ENCODE measurements at places on chromosomes 4 and X.

DNA sequence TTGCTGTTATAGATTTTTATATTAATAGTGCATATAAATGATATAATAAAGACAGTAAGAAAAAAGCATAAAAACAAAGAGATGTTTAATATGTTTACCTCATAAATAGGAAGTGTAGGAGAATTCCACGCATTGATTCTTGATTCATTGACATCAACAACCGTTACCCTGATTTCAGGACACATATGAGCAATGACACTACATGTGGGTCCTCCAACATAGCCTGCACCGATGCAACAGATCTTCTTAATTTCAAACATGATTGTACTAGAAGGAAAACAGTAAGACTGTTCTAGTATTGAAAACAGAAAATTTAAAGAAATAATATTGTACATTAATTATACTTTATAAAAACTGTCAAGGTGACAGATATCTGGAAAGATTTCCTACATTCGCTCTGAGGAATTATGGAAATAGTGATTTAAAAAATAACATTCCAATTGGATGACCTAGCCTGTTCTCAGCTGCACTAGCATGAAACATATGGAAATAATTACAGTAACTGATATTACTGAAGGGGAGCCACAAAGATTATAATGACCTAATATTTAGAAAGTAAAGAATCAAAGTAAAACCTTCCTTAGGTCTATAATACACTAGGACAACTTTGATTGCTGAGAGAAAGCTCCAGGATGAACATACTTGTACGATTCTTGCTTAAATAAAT lies 5.9 kb downstream of the UGDH start:
- no peak for DNase-seq

DNA sequence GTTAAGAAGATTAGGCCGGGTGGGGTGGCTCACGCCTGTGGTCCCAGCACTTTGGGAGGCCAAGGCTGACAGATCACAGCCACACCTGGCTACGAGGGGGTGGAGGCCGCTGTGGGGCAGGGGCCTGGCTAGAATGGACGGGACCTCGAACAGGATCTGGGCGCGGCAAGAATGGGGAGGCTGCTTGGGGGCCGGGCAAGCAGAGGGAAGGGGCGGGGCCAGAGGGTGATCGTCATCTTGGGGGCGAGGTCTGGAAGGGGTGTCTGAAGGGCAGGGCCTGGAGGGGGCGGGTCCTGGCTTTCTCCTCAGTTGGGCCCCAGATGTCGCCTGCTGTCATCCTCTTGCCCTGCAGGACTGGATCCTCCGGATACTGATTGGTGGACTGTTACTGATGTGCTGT lies 57.3 kb upstream of the ENPEP start:
- DNase-seq = no peak

DNA sequence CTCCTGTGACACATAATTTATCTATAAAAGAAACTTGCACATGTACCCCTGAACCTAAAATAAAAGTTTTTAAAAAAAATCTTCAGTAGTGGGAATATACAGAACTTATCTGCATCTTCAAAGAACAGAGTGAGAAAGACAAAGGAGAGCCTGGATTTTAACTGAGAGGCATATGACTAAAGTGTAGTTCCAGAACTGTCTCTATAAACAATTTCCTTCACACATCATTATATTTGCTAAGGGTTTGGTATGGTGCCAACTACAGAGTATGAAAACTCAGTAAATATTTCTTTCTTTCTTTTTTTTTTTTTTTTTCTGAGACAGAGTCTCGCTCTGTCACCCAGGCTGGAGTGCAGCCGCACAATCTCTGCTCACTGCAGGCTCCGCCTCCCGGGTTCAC lies 49.9 kb upstream of the NFKB1 start:
- DNase-seq = no peak

DNA sequence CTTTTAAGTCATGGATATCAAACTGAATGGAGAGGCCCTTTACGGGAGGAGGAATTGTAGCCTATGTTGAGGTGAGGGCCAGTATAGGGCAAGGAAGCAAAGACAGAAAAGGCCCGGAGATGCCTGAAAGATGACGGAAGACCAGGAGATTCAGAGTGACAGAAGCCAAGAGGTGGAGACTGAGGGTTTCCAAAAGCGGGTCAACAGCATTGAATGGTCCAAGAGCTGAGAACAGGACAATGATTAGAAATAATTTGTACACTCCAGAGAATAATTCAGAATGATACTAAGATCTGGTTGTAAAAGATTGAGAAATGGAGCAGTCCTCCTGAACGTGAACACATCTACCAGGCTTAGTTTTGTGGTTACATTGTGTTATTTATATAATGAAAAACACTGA lies 45.5 kb upstream of the ZNF518B start:
- no peak for DNase-seq

- DNase-seq = no peak
These were observed 4.4 kb upstream of the DCTD start for GRCh38 chr4:182921608-182922007.

GRCh38 chr4:151563194-151563593 lies 154.2 kb downstream of the FHIP1A start:
- no peak for DNase-seq

- no peak for DNase-seq
These were observed 165.6 kb downstream of the CBR4 start for GRCh38 chr4:168844353-168845049.

GRCh38 chr4:139403462-139403861 lies 50.5 kb upstream of the RAB33B start:
- no peak for DNase-seq

DNA sequence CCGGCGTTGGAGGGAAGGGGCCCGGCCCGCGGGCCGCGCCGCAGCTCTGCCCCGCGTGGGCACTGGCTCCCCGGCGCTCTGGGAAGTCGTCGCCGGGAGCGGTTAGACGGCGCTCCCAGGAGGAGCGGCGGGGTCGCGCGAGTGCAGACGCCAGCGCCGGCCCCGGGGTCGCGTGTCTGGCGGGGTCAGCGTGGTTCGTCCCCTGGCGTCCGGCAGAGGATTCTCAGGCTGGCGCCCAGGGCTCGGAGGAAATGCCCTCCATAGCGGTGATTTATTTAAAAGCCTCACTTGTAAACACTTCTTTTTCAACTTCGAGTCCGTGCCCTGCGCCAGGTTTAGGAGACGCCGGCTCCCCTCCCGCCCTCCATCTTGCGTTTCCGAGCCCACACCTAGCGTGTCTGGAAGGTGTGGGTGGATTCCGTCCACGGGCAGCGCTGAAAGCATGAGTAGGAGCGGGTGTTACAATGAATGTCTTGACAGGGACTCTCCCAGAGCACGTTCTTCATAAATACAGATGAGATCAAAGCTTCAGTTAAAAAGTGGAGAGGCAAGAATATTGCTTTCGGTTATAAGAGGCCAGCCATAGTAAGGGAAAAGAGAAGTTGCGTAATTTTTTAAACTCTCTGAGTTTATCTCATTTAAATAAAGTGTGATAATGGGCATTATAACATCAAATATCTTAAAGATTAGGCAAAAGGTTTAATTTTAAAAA lies 692 bp downstream of the FAM241A start:
- DNase-seq = peak; percentile 34

- no peak for DNase-seq
These were observed 21.7 kb upstream of the ATXN3L start for GRCh38 chrX:13341491-13342101.

- no peak for DNase-seq
These were observed 79.5 kb downstream of the PRKG2 start for GRCh38 chr4:81135501-81135900.

DNA sequence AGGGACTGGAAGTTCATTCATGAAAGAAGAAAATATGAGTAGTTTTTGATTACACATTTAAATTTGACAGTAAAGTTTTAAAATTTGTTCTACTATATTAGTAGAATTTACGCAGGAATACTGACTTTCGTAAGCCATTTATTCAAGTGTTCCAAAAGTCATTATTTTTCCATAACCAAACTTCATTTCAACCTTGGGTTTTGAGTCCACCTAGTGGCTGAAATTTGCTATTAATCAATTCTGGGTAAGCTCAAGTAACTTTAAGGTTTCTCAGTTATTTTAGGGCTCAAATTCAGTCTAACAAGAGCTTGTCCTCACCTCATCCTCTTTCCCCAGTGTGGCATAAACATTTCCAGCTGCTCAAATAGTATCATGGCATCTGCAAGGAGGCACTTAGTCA lies 175.4 kb downstream of the SH3BGRL start:
- no peak for DNase-seq

DNA sequence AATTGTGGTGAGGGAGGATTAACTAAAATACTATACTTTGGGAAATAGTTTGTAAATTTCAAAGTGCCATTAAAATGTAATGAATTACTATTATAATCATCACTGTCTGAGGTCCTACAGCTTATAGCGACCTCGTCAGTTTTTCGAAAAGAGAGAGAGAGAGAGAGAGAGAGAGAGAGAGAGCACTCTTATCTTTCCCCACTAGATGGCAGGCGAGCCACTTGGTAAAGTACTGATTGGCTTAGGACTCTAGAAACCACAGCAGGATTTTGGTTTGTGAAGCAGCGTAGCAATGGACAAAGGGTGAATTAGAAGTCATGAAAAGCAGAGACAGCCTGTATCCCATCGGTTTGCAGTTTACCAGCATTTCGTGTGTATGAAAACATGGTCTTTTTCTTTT lies 52.5 kb downstream of the LINC00632 start:
- no peak for DNase-seq

- no peak for DNase-seq
These were observed 4.2 kb downstream of the MID1 start for GRCh38 chrX:10615931-10616774.

DNA sequence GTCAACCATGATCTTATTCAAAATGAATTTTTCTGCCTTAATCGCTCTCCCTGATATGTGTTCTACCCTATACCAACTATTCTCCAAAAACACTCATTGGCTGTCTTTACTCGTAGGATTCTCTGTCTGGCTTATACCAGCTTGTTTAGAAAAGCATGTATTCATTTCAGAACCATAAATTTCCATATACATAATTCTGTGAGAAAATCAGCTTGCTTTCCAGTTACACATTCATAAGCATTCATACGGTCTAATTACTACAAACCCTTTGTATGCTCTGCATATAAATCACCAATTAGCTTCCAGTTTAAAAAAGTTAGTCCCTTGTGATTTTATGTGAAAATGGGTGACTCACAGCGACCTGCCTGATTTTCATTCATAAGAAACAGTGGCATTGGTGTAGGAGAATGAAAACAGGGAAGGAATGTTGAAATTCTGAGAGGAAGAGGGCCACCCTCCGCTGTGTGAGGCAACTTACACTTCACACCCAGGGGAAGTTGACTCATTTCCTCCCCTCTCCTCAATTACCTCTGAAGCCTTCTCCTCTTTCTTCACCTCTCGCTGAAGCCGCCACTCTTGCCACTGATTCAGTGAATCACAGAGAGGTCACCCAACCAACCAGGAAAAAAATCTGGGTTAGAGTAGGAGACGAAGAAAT lies 63.3 kb downstream of the MEPE start:
- no peak for DNase-seq

DNA sequence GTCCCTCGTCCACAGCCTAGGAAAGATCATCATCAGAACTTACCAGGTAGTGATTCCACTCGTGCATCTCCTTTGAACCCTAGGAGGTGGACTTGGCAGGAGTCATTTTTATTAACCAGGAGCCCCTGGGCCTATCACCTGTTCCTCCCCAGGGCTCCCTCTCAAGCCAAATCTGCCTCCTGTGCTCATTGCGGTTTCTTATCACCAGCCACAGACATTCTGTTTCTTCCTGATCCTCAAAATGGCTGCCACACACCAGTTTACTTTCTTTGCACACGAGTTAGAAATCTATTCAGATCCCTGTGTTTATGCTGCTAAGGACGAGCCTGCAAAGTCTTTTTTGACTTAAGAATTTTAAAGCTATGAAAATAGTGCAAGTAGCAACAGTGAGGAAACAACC lies 354.5 kb upstream of the BOD1L1 start:
- no peak for DNase-seq

DNA sequence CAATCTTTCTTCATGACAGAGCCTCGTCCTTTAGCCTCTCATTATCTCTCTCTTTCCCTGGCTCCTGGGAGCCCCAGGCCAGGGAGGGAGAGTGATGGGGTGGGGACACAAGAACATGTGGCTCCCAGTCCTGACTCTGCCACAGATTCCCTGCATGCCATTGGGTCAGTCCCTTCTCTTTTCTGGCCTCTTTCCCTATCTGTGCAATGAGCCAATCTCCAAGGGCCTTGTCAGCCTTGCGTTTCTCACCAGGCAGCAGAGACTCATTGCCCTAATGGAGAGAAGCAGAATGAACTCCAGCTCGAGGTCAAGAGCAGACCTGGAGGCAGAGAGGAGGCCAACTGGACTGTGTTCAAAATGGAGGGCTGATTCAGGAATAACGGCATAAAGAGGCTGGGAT lies 38.4 kb upstream of the PJA1 start:
- DNase-seq = no peak

DNA sequence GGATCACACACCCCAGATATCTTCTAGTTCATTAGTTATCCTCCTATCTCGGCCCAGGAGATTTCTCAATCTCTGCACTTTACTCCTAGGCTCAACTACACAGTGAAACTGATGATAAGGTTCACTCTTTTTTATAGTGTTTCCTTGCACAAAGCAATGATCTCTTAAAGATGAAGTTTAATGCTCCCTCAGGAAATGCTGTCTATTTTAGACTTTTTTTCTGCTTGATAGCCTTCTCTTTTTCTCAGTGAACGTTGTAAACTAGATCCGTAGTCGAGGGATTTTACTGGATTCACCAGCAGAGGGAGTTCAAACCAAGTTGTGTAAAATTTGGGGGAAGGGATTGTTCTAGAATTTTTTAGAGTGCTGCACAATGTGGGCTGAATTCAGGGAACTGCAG lies 269.6 kb downstream of the GBA3 start:
- no peak for DNase-seq

DNA sequence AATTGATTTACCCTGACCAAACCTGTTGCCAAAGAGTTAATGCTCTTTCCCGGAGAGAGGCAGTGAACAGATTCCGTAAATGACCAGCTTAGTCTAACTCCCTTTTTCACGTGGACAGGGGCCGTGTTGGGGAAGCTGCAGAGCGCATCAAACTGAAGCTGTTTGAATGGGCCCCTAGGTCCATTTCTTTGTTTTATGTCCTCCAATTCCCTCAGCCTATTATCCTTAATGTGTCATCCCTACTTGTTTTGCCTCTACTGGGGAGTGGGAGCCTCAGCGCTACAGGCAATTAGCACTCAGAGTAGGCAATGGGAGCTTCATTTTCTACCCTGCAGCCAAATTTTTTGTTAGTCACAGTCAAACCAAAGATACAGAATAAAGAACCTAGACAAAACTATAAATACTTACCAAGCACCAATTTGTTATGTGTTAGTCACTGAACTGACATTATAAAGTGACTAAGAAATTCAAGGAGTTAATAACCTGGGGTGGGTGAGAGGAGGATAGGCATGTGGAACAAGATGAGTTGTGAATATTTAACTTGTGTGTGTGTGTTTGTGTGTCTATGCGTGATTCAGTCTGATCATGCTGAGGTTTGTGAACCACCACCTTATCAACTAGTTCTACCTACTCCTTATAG lies 417.4 kb downstream of the PACRGL start:
- no peak for DNase-seq

DNA sequence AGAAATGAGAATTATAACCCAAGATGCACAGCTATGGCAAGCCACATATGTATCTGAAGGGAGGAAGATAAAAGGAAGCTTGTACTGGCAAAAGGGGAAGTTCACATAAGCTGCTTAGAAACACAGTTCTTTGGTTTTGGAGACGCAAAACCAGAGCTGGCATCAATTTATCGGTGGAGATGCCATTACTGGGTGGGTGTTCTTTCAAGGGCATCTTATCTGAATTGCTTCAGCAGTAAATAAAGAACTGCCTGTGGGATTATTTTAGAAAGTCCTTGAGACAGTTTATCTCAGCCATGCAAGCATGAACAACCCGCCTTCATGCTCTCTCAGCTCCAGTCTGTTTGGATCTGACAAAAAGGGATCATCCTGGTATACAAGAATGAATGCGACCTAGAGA lies 60.8 kb downstream of the DDX60 start:
- DNase-seq = no peak

GRCh38 chrX:123475068-123475724 lies 257.7 kb downstream of the THOC2 start:
- no peak for DNase-seq

All from stimulated activated CD4-positive, alpha-beta T cell treated with anti-CD3 and anti-CD28 coated beads, TNF-alpha, amount 100 ng/mL, for 1 hour (primary cell).